ENCODE measurements at places on chromosomes 5 and 9.

GRCh38 chr9:109816490-109816889, 36.5 kb downstream of the PALM2AKAP2 start:
- no peaks in the 10 kb centered on the region for H3K4me1 ChIP-seq
- no peak overlapping the region for H3K4me3 ChIP-seq
- peak overlapping the region; percentile 86 for H3K27ac ChIP-seq
- H3K36me3 ChIP-seq = no peaks in the 10 kb centered on the region
- H3K27me3 ChIP-seq = no peaks in the 10 kb centered on the region
- no peak for DNase-seq

DNA sequence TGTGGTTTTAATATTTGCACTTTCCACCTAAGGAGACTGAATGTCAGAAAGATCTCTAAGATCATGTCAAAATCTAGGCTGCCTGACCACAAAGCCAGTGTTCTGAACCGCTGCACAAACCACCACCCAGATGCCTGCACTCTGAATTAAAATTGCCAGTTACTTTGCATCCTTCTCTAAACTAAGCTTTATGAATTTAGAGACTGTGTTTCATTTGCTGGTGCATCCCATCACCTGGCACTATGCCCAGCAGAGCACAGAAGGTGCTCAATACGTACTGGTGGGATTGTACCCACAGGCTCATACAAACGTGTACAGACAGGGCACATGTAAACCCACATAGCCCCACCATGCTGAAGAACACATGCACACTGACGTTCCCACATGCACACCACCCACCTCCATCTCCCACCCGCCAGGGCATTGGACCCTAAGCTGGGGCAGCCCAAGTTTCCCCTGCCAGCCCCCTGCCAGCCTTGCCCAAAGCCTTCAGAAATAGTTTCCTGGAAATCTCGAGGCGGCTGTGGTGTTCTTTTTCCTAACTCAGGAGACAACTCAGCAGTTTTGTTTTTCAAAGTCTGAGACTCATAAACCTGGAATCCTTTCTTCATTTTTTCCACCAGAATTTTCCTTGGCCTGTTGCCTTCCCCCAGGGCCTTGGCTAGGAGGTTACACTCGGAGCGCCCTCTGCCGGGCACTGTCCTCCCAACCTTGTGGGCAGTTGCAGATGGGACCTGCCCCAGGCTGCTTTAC, 9.6 kb upstream of the TRAF1 start:
- H3K36me3 ChIP-seq = no peaks in the 10 kb centered on the region
- no peaks in the 10 kb centered on the region for H3K27me3 ChIP-seq

DNA sequence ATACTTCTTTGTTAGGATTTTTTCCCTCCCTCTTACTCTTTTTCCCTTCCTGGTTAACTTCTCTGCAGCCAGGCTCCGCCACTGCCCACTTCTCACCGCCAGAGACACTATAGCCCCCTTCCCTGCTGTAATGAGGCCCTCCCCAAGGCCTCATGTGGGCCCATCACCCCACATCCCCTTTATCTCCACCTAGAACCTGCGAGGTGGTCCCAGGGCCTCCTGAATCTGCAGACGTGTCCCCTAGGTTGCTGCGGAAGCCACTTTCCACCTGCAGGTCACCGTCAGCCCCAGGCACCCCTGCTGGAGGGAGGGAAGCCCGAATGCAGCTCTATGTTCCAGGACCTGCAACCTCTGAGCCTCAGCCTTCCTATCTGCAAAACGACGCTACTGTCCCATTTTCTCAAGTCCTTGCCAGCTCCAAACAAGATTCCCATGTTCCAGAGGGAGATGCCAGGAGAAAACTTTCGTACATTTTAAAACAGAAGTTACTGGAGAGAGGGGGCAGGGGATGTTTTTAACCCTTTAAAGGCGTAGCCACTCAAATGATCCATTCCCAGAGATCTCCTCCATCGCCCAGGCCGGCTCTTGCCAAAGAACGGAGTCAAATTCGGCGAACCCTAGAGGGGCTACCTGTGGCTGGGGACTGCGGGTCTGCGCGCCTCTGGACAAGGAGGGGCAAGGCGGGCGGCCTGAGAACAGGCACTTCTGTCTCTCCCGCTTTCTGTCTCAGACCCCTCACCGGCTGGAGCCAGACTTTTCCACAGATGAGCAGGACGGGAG, 929 bp downstream of the SH3PXD2B start:
- no peak overlapping the region for H3K27ac ChIP-seq
- peak overlapping the region; percentile 92 for H3K4me3 ChIP-seq
- DNase-seq = no peak
- H3K27me3 ChIP-seq = no peaks in the 10 kb centered on the region
- no peaks in the 10 kb centered on the region for H3K36me3 ChIP-seq

- peak overlapping the region; percentile 82 for H3K27ac ChIP-seq
- DNase-seq = no peak
- no peaks in the 10 kb centered on the region for H3K27me3 ChIP-seq
These were observed 332.3 kb downstream of the PLK2 start for GRCh38 chr5:58127255-58128220.

DNA sequence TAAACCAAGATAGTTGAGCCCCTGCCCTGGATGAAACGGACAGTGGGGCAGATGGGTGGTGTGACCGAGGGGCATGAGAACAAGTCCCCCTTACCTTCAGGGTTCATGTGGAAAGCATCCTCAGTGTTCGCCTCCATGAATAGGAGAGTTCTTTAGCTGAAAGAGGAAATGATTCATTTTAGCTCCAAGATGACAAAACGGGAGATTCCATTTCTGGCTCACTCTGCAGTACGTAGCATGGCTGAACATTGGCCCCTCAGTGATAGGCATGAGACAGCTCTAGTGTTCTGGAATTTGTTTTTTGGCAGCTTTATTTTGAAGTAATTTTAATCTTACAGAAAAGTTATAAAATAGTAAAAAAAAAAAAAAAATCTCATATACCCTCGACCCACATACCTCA, 70.2 kb upstream of the AGXT2 start:
- H3K36me3 ChIP-seq = no peaks in the 10 kb centered on the region
- no peaks in the 10 kb centered on the region for H3K4me1 ChIP-seq
- H3K27ac ChIP-seq = no peak overlapping the region
- no peak overlapping the region for H3K4me3 ChIP-seq
- DNase-seq = no peak
- no peaks in the 10 kb centered on the region for H3K27me3 ChIP-seq

DNA sequence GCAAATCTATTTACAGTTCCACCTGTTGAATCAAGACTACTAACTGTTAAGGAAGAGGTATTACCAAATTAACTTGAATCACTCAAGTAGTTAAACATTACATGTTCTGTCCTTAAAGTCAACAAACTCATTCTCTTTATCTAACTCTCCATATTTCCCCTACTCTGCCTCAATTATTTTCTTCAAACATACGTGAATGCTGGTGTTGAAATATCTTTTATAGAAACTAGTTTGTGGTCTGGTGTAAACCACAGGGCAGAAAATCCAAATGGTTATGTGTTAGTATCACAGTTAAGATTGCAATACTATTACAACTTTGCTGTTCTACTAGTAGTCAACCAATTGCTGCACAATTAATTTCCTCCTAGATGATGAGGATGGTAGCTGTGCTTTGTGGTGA, 603.5 kb downstream of the KCTD16 start:
- no peak for DNase-seq
- no peaks in the 10 kb centered on the region for H3K36me3 ChIP-seq
- H3K27ac ChIP-seq = no peak overlapping the region

- H3K27ac ChIP-seq = no peak overlapping the region
- no peaks in the 10 kb centered on the region for H3K27me3 ChIP-seq
- no peak for DNase-seq
- H3K4me1 ChIP-seq = no peaks in the 10 kb centered on the region
- H3K4me3 ChIP-seq = no peak overlapping the region
These were observed 25.4 kb downstream of the CTNND2 start for GRCh38 chr5:11878814-11879213.

DNA sequence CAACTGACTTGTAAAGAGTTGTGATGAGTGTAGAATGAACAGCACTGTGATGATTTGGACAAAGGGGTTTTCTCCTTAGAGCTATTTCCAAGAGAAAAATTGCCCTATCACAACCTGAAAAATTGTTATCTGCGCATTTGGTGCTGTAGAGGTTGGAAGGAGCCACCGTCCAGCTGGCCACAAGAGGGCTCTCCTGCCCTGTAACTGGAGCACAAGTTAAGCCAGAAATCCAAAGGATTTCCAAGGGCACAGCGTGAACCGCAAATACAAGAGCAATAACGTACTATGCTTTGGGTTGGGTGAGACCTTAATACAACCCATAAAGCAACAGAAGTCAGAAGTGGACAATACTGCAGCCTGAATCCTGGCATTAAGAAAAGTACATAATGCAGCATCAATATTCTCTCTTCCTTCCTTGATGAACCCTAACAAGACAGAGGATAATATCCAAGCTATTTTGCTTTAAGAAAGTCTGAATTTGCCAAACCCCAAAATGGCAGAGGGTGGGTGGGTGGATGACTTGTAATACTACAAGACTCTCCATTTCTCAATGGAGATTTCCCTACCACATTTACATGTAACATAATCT, 56.8 kb upstream of the SMIM32 start:
- no peaks in the 10 kb centered on the region for H3K27me3 ChIP-seq
- no peaks in the 10 kb centered on the region for H3K4me1 ChIP-seq
- no peaks in the 10 kb centered on the region for H3K36me3 ChIP-seq

DNA sequence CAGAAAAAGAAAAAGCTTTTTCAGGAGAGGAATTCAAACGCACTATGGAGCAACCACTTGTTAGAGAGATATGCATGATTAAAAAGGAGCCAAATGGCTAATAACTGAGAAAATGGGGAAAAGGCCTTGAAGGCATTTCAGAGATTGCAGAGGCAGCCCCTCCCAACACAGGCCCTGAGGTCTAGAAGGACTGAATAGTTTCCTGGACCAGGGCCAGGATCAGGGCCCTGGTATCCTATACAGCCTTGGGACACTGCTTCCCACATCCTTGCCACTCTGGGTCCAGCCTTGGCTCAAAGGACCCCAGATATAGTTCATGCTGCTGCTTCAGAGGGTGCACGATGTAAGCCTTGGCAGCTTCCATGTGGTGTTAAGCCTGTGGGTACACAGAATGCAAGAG, 20.7 kb upstream of the FEM1C start:
- H3K27ac ChIP-seq = no peak overlapping the region
- H3K27me3 ChIP-seq = no peaks in the 10 kb centered on the region
- DNase-seq = no peak
- no peaks in the 10 kb centered on the region for H3K36me3 ChIP-seq

Data from aorta (tissue), 5 donors.